Activated CD8-positive, alpha-beta T cell treated with anti-CD3 and anti-CD28 coated beads for 36 hours (primary cell): ENCODE measurements at places on chromosomes 7 and 10. TPM values are rescaled to one million over a fixed set of nuclear protein-coding genes. Genes with fewer than 3 reads are reported as not detected.

Gene NUTM2B
- total RNA-seq: 0.83 TPM

Gene ARHGEF35
- total RNA-seq: 2.8 TPM

GRCh38 chr7:103336761-103337160 lies 7.8 kb downstream of the DNAJC2 start:
- H3K27ac ChIP-seq: no peak overlapping the region
- H3K4me3 ChIP-seq: no peak overlapping the region
- H3K4me1 ChIP-seq: peaks cover 27% of the 10 kb centered on the region
- peaks cover 43% of the 10 kb centered on the region for H3K36me3 ChIP-seq
- H3K27me3 ChIP-seq: no peaks in the 10 kb centered on the region
- no peak for DNase-seq

- no peaks in the 10 kb centered on the region for H3K27me3 ChIP-seq
- DNase-seq: no peak
- no peaks in the 10 kb centered on the region for H3K4me1 ChIP-seq
- no peaks in the 10 kb centered on the region for H3K36me3 ChIP-seq
- no peak overlapping the region for H3K27ac ChIP-seq
- H3K4me3 ChIP-seq: no peak overlapping the region
These were observed 461.6 kb downstream of the PLXDC2 start for GRCh38 chr10:20277820-20278219.

GRCh38 chr10:49356944-49357343 lies 38.9 kb downstream of the DRGX start:
- peaks cover 3% of the 10 kb centered on the region for H3K4me1 ChIP-seq
- H3K27ac ChIP-seq: no peak overlapping the region
- DNase-seq: no peak

GRCh38 chr10:88342733-88343310 lies 240.3 kb downstream of the RNLS start:
- H3K4me1 ChIP-seq: peaks cover 4% of the 10 kb centered on the region
- H3K27ac ChIP-seq: no peak overlapping the region
- DNase-seq: no peak
- no peaks in the 10 kb centered on the region for H3K27me3 ChIP-seq
- H3K36me3 ChIP-seq: no peaks in the 10 kb centered on the region

DNA sequence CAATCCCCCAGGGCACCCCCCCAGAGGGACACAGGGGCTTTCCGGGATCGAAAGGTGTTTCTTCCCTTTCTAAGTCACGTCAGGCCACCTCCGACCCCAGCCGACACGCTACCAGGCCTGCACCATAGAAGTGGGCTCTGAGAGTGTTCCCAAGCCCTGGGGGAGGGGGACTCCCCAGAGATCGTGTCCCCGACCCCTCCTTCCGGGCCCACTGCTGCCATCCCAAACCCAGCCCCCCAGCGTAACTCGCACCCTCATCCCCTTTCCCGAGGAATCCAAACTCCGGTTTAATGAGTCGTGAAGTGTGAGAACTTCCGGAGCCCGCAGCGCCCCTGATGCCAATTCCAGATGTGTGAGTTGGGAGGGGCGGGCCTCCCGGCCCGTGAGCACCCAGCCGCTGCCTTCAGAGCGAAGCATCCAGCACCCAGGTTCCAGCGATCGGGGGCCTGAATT lies 11.3 kb downstream of the UNCX start:
- DNase-seq: no peak
- no peak overlapping the region for H3K27ac ChIP-seq
- peaks cover 69% of the 10 kb centered on the region for H3K27me3 ChIP-seq
- no peaks in the 10 kb centered on the region for H3K36me3 ChIP-seq
- H3K4me3 ChIP-seq: no peak overlapping the region

GRCh38 chr10:29896053-29896452 lies 163.3 kb downstream of the JCAD start:
- H3K4me1 ChIP-seq: no peaks in the 10 kb centered on the region
- H3K27me3 ChIP-seq: no peaks in the 10 kb centered on the region
- no peaks in the 10 kb centered on the region for H3K36me3 ChIP-seq
- no peak overlapping the region for H3K27ac ChIP-seq
- DNase-seq: no peak

GRCh38 chr10:121027371-121027770 lies 176.2 kb downstream of the WDR11 start:
- peaks cover 7% of the 10 kb centered on the region for H3K27me3 ChIP-seq
- H3K27ac ChIP-seq: no peak overlapping the region
- no peak overlapping the region for H3K4me3 ChIP-seq
